ENCODE measurements at places on chromosomes 12 and 14. TPM values are rescaled to one million over a fixed set of nuclear protein-coding genes. Genes with fewer than 3 reads are reported as not detected.

The GALNT4 gene
- 6.7 TPM for total RNA-seq

- DNase-seq: no peak
Measured at GRCh38 chr14:23939607-23940326, 13.8 kb upstream of the DHRS4 start.

DNA sequence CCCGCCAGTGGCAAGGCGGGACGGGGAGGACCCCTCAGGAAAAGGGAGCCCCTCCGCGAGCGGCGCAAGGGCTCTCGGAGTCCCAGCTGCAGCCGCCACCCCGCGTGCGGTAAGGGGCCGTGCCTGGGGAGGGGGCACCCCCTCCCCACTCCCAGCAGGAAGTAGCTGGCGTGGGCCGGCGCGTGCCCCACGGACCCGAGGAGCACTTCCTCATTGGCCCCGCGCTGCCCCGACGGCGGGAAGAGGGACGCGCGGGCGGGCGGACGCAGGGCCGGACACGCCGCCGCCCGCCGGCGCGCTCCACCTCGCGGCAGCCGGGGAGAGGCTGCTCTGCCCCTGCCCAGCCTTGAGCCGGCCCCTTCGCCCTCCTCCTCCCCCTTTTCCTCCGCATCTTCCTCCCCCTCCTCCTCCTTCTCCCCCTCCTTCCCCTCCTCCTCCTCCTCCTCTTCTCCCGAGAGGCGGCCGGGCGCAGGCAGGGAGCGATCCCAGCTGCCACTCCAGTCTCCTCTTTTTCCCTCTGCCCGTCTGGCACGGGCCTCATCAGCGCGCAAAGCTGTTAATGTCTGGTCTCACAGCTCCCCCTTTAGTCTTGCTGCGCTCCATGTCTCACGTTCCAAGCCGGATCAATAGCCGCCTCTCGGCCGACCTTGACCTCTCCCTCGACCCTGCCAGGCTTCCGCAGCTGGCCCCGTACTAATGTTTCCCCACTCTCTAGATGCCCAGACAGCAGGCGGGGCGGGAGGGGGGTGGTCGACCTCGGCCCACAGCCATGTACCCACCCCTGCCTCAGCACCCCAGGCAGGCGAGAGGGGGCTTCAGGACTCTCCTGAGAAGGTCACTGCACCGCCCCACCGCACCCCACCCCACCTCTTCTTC lies 2.6 kb upstream of the BCL11B start:
- DNase-seq: peak; percentile 74

The RNF212B gene
- total RNA-seq: not detected

- DNase-seq: no peak
Measured at GRCh38 chr12:129534966-129535750, 368.7 kb downstream of the TMEM132D start.

The GLIPR1L1 gene
- total RNA-seq: not detected

DNA sequence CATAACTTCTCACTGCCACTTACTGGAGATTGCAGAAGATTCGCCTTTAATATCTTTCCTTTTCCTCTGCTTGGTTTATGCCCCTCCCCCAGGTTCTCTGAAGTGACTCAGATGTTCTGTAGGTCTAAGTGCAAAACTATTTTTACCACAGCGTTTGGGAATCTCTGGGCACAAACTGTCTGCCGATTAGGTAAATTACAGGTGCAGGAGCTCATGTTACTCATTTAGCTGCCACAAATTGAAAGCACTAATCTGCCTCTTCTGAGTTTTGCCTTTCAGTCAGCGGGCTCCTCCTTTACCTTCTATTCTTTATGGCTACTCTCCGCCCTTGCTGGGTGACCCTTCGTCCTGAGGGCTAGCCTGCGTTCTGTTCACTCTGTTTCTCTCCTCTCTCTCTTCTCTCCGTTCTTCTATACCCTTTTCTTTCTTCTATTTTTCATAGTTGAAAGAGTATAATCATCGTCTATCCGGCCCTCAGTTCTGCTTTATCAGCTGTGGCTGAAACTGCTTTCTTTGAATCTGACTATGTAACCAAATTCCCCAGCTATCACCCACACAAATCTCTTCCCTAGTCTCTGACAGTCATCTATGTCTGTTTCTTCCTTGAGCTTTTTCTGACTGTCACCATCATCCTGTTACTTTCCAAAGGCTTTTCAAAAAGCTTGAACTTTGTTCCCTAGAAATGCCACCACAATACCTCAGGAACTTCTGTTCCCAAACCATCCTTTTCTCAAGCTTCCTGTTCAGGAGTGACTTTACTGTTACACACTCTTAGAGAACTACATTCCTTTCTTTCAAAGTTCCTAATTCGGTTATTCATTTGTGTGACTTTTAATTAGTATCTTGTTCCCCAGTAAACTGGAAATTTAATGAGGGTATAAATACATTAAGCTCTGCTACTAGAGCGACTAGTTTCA lies 4.3 kb upstream of the MYF6 start:
- DNase-seq: peak; percentile 26

DNA sequence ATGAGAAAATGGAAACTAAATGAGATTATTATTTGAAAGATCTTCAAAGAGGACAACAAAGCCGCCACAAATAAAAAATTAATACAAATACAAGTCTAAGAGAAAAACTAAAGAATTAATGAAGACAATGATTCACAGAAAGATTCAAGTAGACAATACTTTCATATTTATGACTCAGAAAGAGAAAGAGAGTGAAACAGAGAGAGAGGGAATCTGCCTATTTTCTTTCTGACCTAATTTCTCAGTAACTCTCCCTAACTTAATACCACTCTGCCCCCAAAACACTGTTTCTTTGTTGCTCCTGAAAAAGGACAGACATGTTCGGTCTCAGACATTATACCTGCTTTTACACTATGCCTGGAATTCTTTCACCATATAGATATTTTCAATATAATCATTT lies 259.1 kb downstream of the SLC6A15 start:
- no peak for DNase-seq

- no peak for DNase-seq
Measured at GRCh38 chr12:109802828-109803227, 30.4 kb downstream of the TRPV4 start.

GRCh38 chr14:99627100-99627499 lies 17.8 kb upstream of the HHIPL1 start:
- DNase-seq: no peak

The STON2 gene
- total RNA-seq: 1.6 TPM

- DNase-seq: no peak
Measured at GRCh38 chr12:1634149-1634548, 5.1 kb downstream of the WNT5B start.

The JPH4 gene
- not detected for total RNA-seq

- DNase-seq: peak; percentile 7
Measured at GRCh38 chr14:106491851-106492250, 965.5 kb downstream of the TMEM121 start.

DNA sequence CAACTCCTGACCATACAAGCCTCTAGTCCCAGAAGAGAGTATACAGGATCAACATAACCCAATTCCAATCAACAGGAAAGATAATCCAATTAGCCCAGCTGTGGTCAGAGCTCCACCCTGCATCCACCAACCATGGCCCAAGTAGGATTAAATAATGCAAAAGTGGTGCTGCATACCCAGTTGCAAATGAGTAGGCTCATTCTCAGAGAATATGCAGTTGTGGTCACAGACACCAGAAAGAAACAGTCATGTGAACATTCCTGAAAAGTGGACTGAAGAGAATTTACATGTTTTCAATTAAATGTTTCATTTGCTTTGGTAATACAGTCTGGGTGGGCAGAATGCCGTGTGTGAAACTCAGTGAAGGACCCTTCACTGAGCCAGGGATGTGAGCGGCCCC lies 167.2 kb upstream of the BMP4 start:
- DNase-seq: no peak

- no peak for DNase-seq
Measured at GRCh38 chr12:48027183-48028002, 23.1 kb upstream of the COL2A1 start.

DNA sequence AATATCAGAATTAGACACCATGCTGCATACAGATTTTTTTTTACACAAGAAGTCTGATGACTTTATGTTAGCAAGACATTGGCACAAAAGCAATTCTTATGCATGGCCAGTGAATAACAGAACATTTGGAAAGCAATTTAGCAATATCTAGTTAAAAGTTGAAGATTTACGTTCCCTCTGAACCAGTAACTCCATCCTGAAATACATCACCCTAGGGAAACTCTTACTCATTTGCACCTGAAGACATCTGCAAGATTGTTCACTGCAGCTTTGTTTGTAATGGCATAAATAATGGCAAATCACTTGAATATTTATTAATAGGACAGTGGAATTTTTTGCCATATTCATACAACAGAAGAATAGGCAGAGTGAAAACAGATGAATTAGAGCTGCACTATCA lies 670.0 kb upstream of the NOVA1 start:
- no peak for DNase-seq
